ENCODE measurements at places on chromosomes 2 and 18.

DNA sequence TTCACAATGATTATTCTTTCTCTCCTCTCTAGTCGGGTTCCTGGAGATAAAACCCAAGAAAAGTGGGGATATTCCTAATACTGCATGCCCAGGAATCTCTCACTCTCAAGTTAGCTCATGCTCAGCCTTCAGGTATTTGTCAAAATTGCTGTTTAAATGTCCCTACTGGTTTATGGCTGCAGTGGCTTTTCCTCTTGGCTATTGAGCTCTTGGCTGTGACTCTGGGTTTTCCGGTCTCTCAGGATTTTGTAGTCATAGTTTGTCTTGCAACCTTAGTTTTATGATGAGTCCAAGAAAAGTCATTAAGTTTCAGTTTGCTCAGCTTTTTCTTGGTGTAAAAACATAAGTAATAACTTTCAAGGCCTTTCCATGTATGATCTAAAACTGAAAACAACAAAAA, 820.7 kb upstream of the HS6ST1 start:
- DNase-seq = peak; percentile 92

DNA sequence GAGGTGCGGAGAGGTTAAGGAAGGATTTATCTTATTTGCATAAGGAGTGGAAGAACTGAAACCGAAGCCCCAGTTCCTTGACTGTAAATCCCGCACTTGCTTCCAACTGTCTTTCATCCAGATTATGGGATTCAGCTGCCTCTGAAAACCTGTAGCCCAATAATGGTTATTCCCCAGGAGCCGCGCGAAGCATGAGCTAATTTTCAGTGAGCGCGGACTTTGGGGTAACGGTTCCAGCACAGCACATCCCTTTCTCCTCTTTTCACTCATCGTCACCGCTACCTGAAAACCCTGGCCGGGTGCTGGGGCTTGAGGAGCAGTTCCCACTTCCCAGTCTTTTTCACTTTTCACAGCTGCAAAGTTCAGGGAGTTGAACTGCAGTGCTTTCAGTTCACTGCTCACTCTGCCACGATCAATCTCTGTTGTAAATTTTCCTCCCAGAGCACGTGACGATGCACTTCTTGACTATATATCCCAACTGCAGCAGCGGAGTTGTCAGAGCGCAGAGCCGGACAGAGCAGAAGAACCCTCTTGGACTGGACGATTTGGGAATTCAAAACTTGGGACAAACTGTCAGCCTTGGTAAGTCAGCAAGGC, at the start of gene KCNE4:
TSS of gene KCNE4 (plus strand) at position 498 of the 597 bp plus-strand sequence. CDS start 641 bp downstream, outside the sequence.
- peak; percentile 9 for DNase-seq

- no peak for DNase-seq
Observed at GRCh38 chr2:235206980-235207579, 255.3 kb downstream of the SH3BP4 start.

DNA sequence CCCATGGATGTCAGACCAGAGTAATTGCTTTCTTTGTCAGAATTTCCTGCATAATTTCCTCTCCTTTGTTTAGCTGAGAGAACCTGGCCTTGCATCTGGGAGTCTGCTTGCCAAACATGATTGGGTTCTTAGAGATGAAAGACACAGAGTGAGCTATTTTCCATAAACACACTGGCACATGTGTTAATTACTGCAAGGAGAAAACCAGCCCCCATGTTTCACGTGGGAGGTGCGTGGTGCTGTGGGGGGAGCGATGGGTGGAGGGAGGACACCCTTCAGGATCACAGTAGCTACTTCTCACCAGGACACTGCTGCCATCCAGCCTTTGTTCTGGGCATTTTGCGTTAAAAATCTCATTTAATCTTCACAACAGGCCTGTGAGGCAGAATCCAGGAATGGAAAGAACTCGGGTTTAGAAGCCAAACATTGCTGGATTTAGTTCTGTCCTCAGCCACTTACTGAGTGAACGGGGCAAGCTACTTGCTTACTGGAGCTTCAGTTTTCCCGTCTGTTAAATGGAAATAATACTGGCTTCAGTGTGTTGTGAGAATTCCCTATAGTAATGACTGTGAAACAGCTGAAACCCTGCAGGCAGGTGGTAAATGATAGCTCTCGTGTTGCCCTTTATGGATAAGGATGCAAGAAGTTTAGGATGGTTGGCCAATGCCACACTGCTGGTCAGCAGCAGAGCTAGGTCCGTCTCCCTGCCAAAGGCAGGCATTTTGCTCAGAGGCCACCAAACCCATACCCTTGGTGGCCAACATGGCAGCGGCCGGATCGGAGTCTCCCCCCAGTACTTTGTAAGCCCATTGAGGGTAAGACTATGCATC, 100.1 kb upstream of the ASAP2 start:
- DNase-seq = no peak

DNA sequence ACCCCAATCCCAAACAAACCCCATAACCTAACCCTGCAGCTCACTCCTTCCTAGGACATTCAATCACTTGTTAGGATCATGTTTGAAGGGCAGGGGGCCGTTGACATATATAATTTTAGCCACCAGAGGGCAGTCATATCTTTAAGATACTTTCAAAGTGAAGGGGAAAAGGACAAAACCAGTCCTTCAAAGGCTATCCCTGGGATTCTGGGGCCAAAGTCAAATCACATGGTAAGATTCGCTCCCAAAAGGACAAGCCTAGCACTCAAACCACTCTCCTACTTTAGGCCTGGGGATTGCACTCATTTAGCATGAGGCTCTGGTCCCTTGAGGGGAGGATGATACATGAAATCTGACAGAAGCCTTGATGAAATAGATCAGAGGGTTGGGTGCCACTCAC, 44.6 kb downstream of the HAUS1 start:
- peak; percentile 18 for DNase-seq

DNA sequence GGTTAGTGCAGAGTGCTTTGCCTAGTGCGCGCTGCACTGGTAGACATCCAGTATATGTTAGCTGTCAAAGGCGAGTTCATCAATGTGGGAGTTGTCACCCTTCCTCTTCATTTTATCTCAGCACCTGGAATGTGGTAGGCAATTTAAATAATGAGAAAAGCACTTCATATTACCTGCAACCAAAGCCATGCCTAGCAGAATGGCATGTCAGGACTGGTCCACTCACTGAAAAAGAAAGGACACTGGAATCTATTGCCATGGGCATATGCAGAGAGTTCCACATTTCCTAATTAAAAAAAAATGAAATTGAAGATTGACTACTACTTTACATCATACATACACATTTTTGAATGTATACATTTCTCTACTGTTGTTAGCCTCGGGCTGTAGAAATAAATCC, 139.6 kb downstream of the PAX3 start:
- no peak for DNase-seq

DNA sequence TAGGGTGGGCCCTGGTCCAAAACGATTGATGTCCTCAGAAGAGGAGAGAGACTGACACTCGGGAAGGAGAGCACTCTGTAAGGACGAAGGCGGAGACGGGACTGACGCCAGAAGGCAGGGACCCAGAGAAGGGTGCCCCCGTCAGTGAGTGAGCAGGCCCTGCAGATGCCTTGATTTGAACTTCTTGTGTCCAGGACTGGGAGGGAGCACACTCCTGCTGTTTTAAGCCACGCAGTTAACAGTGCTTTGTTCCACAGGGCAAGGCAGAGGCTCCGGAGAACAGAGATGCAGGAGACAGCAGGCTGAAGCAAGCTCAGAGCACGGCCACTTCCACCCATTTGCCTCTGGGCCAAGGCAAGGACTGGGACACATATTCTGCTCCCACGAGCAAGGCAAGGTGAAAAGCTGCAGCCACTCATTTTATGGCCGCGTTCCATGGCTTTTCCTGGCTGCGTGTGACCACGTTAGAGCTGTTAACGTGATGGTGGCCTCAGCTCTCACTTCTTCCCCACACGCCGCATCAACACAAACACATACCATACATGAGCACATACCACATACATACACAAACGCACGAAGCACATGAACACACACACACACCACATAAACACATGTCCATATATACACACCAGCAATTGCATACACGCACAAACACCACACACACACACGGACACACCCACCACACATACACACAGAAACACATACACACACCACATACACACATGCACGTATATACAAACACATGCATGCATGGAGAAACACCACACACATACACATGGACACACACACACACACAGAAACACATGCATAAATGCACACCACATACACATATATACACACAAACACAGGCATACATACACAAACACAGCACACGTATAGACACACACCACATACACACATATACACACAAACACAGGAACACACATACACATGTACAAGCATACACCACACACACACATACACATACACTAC, 521.0 kb upstream of the MYT1L start:
- no peak for DNase-seq
